ENCODE measurements at places on chromosomes 2 and 18. TPM values are rescaled to one million over a fixed set of nuclear protein-coding genes. Genes with fewer than 3 reads are reported as not detected.

DNA sequence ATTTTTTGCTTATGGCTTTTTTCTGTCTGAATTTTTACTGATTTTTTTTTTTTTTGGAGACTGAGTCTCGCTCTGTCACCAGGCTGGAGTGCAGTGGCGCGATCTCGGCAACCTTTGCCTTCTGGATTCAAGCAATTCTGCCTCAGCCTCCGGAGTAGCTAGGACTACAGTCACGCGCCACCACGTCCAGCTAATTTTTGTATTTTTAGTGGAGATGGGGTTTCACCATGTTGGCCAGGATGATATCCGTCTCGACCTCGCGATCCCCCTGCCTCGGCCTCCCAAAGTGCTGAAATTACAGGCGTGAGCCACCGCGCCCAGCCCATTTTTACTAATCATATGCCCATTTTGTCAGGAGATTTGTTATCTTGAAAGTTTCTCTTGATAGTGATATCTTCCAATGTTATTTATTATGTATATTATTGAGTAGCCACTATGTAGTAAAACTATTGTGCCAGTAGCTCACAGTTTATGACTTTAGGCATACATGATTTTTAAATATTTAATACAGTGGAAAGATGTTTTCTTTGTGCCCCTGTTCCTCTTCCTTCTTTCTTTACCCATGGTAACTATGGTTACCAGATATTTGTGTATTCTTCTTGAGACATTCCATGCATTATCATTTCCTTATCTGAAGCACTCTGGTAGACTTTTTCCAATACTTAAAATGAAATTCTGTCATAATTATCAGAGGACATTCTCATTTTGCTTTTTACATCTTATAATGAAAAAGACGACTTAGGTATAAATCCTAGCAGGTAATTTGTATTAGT is 2.1 kb downstream of the HAT1 start:
- peaks cover 11% of the 10 kb centered on the region for H3K4me1 ChIP-seq
- H3K27ac ChIP-seq, result no peak overlapping the region
- H3K4me3 ChIP-seq, result no peak overlapping the region
- DNase-seq, result no peak
- no peaks in the 10 kb centered on the region for H3K36me3 ChIP-seq
- H3K27me3 ChIP-seq, result no peaks in the 10 kb centered on the region

The TSPYL6 gene
- total RNA-seq, result not detected

The KLHL29 gene
- 11.0 TPM for total RNA-seq

GRCh38 chr2:199895406-199895805 is 15.7 kb upstream of the C2orf69 start:
- no peaks in the 10 kb centered on the region for H3K4me1 ChIP-seq
- no peak overlapping the region for H3K4me3 ChIP-seq
- no peak for DNase-seq
- no peaks in the 10 kb centered on the region for H3K36me3 ChIP-seq

The ZNF385B gene
- total RNA-seq, result 3.0 TPM

DNA sequence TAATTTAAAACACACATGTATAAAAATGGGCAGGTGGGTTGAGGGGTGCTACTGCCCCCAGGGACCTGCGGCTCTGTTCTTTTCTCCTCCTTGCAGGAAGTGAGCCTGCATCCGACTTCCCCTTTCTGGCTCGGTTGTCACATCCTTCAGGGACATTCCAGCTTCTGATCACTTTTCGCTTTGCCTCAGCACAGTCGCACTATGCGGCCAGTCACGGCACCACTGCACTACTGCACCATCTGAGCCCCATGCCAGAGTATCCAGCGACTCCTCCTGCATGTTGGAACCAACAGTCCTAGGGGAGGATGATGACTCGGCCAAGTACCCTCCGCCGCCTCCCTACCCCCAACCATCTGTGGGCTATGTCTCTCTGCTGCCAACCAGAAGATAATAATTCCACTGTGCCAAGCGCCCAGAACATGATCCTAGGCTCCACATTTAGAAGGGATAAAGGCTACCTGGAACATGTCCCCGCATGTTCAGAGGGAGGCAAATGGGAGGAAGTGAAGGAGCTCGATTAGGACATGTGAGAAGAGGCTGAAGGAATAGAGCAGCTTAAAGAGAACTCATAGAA is 17.6 kb downstream of the CDC42EP3 start:
- H3K27me3 ChIP-seq, result no peaks in the 10 kb centered on the region
- H3K4me3 ChIP-seq, result no peak overlapping the region
- peaks cover 59% of the 10 kb centered on the region for H3K4me1 ChIP-seq
- H3K27ac ChIP-seq, result peak overlapping the region; percentile 74

The MBP gene
- 0.04 TPM for total RNA-seq

GRCh38 chr2:224069172-224069571 is 30.1 kb upstream of the SERPINE2 start:
- no peaks in the 10 kb centered on the region for H3K4me1 ChIP-seq
- peak; percentile 67 for DNase-seq
- no peaks in the 10 kb centered on the region for H3K36me3 ChIP-seq
- no peaks in the 10 kb centered on the region for H3K27me3 ChIP-seq

The SPIRE1 gene
- 19.6 TPM for total RNA-seq

The SNRPD1 gene
- total RNA-seq, result 6.8 TPM

- H3K4me1 ChIP-seq, result peaks cover 6% of the 10 kb centered on the region
- no peaks in the 10 kb centered on the region for H3K27me3 ChIP-seq
- no peak for DNase-seq
- H3K4me3 ChIP-seq, result no peak overlapping the region
Measured at GRCh38 chr2:174888646-174889271, 116.4 kb downstream of the CHN1 start.

Data from cardiac muscle cell (in vitro differentiated cells and primary cell).